EL (cell line): ENCODE measurements at places on chromosomes 1 and 21.

DNA sequence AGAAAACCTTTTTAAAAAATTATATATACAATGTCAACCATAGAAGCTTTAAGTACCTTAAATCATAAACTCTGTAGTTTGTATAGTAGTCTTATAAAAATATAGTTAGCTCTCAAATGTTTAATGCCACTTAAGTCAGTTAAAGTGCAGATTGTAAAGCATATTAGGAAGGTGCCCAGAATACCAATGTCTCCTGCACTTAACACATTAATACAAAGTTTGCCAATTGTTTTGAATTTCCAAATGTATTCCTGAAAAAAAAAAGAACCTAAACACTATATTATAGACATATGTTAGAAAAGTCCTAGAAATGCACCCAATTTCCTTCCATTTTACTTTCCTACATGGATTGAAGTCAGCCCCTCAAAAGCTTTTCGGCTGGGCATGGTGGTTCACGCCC, 12.1 kb downstream of the F3 start:
- DNase-seq: no peak

- peak; percentile 59 for DNase-seq
These were observed 1.6 kb upstream of the MX2 start for GRCh38 chr21:41360072-41360821.

DNA sequence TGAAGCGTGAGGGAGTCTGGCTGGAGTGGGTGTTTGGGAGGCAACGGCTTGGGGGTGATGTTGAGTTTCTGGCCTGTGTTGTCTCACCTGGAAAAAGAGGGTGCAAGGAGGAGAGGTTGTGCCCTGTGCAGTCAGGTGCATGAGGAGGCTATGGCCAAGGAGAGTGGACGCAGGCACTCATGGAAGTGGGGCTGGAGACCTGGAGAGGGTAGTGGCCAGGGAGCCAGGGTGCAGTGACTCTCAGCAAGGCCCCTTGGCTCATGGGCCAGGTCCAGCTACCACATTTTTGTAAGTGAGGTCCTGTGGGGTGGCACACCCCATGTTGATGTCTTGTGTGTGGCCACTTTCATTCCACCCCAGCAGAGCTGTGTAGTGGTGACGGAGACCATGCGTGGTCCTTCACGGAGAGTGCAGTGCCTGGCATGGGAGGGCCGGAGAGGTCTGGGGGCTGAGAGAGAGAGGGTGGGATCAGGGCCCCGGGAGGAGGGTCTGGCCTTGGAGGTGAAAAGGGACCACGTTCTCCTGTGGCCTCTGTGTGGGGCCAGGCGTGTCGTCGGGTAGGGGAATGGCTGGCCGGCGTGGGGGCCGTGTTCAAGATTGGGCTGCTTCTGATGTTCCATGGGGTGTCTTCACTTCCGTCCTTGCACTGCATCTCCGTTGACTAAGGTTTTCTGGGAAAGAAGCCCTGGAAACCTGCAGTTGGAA, 6.1 kb downstream of the SNAP47 start:
- DNase-seq: no peak

DNA sequence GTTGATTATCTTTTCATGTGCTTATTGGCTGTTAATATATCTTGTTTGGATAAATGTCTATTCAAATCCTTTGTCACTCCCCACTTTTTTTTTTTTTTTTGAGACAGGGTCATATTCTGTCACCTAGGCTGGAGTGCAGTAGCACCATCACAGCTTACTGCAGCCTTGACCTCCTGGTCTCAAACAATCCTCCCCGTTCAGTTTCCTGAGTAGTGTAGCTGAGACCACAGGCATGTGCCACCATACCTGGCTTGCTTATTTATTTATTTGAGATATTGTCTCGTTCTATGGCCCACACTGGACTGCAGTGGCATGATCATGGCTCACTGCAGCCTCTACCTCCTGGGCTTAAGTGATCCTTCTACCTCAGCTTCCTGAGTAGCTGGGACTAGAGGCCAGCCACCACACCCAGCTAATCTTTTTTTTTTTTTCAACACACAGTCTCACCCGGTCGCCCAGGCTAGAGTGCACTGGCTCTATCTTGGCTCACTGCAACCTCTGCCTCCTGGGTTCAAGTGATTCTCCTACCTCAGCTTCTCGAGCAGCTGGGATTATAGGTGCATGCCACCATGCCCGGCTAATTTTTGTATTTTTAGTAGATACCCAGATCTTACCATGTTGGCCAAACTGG, 13.9 kb upstream of the MYCL start:
- DNase-seq: no peak

GRCh38 chr21:39845571-39846130, 21.6 kb upstream of the PCP4 start:
- no peak for DNase-seq

GRCh38 chr1:168474322-168474721, 69.5 kb downstream of the XCL2 start:
- DNase-seq: no peak

DNA sequence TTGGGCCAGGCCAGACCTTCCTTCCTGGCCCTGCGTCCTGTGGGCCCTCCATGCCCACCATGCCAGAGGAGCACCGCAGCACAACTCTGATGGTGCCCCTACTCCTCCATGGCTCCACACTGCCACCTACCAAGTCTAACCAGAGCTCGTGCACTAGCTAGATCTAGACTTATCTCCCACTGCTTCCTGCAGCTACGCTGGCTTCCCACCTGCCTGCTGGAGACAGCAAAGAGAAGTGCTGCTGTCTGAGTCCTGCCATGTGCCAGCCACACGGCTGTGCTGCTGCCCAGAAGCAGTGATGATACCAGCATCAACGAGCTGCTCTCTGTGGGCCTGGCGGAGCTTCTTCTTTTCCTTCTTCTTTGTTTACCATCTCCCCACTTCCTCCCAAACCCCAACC, 4.5 kb downstream of the GUCA2B start:
- no peak for DNase-seq
